ENCODE measurements at places on chromosomes 3 and 15. TPM values are rescaled to one million over a fixed set of nuclear protein-coding genes. Genes with fewer than 3 reads are reported as not detected.

ADGRG7 gene
- not detected for total RNA-seq

HACL1 gene
- 37.6 TPM for total RNA-seq

PCOLCE2 gene
- not detected for total RNA-seq

IL17RB gene
- 0.87 TPM for total RNA-seq

IGSF10 gene
- total RNA-seq = not detected

GOLGA6A gene
- total RNA-seq = 0.17 TPM

SERPINI2 gene
- total RNA-seq = not detected

SCG5 gene
- 0.35 TPM for total RNA-seq

ARHGAP31 gene
- 4.5 TPM for total RNA-seq

SH2D7 gene
- not detected for total RNA-seq

SOX2 gene
- not detected for total RNA-seq

ALPK3 gene
- total RNA-seq = 0.26 TPM

TTLL13 gene
- 1.4 TPM for total RNA-seq

ALDH1A3 gene
- total RNA-seq = not detected

RBP2 gene
- total RNA-seq = not detected

LSAMP gene
- not detected for total RNA-seq

SLC51B gene
- not detected for total RNA-seq

RAB43 gene
- 68.4 TPM for total RNA-seq

RTP3 gene
- total RNA-seq = not detected

AHSG gene
- total RNA-seq = not detected

RETNLB gene
- not detected for total RNA-seq
